Gastroesophageal sphincter (tissue), 4 donors: ENCODE measurements at places on chromosomes 7 and 10. TPM values are rescaled to one million over a fixed set of nuclear protein-coding genes. Genes with fewer than 3 reads are reported as not detected.

DNA sequence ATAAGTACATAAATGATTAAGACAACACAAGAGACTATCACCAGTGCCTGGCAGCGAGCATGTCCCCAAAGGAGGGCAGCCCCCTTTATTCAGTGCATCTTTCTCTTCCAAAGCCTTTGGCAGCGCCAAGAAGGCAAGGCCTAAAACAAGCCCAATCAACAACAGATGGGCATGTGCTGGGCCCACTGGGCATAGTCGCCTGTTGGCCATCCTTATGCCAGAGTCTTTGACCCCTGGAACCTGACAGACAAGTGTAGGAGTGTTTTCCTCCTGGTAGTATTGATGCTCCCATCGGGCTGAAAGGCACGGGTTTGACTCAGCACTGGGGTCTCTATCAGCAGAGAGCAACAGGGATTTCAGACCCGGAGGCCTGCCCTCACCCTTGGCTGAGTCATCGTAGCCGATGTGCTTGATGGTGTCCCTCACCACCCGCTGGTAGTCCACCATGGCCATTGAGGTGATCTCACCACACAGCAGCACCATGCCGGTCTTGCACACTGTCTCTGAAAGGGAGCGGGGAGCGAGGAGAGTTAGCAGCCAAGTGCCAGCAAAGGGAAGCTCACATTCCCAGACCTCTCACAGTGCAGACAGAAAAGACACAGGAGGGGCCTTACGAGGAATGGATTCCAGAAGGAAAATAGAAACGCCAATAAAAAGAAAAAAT lies 5.8 kb downstream of the MAT1A start:
- no peak for ATAC-seq

DNA sequence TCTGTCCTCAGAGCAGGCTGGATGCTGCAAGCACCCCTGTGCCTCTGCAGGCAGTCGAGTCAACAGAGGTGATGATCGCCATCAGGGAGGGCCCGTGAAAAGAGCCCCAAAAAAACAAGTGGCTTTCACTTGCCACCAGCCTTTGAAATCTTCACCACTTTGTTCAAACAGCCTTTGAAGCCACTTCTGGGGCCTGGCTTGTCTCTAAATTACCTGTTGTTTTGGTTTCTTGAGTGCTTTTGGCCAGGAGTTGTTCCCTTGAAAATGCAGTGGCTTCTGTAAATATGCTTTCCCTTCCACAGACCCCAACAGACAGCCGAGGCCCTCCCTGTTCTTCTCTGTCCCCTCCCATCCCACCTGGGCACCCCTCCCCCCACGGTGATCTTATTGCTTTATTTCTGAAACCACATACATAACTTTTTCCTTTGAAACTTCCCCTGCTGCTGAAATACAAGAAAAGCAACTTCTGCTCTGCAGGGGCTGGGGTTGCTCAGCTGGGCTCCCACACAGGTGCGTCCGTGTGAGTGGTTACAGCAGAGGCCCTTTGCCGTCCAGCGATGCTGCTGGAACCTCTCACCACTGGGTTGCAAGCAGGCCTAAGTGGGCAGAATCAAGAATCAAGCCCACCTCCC lies 283.8 kb upstream of the SHH start:
- ATAC-seq: no peak

- no peak for ATAC-seq
Measured at GRCh38 chr10:30056767-30057355, 2.5 kb downstream of the JCAD start.

GRCh38 chr10:97278491-97278989 lies 13.9 kb downstream of the ARHGAP19 start:
- peak; percentile 81 for ATAC-seq

- ATAC-seq: no peak
Measured at GRCh38 chr7:37052705-37053104, 328.4 kb upstream of the AOAH start.

GRCh38 chr7:127578036-127578684 lies 7.2 kb downstream of the GCC1 start:
- ATAC-seq: no peak

DNA sequence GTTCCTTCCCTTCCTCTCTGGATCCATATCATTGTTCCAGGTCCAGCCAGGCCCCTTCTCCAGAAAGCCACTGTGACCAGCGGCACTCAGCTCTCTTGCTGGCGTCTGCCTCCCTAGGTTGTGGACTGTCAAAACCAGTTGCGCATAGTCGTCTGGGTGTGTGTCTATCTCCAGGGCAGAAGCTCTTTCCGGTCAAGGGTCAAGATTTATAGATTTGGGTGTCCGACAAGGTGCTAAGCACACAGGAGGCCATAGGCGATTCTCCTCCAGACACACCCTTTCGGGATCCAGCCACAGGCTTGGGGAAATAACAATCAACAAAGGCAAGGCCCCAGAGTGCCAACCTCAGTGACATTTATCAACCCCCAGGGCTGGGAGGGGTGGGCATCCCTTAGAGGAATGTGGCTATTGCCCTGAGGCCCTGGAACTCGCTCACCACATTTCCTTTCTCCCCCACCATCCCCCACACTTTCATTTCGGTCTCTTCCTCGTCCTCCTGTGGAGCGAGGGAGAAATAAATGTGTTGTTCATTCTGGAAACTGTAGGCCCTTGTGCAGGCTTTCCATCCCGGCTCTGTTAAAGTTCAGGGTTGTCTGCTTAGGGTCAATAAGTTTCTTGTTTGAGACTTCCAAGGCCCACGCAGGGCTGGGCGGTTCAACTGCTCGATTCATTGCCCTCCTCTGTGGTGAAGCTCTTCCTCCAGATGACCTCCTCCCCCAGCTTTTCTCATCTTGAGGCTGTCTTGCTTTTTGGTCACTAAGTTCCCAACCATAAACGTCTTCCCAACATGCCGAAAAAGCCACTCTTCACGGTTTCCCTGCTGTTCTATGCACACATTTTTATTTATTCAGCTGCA lies 57.9 kb downstream of the AFAP1L2 start:
- ATAC-seq: peak; percentile 42

GRCh38 chr10:55063811-55064210 lies 262.8 kb upstream of the PCDH15 start:
- ATAC-seq: no peak

DNA sequence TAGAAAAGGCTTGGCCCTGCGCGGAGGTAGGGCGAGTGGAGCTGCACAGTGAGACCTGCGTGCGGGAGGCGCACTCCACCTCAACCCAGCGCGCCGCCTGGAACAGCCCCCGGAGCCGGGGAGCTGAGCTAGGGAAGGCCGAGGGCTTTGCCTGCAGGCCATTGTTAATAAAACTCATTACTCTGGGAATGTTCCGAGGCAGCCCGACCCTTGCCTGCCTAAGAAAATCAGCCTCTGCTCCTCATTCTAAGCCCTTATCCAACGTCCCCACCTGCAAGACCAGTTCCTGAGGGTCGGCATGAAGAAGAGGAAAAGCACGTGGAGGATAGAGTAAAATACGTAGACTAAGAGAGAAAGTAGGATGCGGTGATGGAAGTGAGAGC lies 55.3 kb downstream of the C7orf25 start:
- no peak for ATAC-seq

GRCh38 chr10:1050554-1050953 lies 1.6 kb upstream of the IDI1 start:
- no peak for ATAC-seq

GRCh38 chr10:101709359-101710058 lies 14.5 kb upstream of the FBXW4 start:
- ATAC-seq: no peak

DNA sequence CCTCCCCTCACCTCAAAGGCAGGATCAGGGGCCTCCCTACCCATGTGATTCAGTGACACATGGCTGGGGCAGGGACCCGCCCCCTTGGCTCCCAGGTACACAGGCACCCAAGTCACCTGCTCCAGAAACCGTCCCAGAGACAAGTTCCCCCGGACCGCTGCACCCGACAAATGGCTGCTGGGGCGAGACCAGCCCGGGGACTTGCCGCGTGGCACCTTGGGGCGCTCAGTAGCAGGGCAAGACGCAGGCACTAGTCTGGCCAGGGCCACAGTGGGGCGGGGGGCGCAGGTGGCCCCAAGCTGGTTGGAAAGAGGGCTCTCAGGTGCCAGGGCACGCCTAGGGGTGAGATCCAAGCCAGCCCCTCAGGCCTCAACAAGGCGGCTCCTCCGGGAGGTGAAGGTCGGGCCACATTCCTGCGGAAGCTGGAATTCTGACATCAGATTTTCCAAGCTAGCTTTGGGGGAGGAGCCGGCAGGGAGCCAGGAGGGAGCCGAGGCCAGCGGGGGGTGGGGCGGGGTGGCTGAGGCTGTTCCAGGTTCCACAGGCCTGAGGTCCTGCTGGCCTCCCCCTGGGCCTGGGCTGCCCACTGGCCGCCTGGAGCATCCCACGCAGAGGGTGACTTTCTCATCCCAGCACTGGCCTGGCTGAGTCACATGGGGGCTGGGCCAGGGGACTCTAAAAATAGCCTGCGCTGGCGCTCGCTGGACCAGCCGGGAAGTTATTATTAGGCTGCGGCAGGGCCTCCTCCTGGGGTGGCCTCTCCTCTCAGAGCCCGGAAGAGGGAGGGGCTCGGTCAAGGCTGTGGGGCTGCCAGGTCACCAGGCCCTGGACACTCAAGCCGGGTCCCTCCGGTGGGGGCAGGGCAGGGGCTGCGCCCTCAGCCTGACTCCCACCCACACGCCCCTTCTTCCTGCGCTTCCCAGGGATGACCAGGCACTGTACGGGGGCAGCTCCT lies 20.5 kb upstream of the INPP5A start:
- peak; percentile 92 for ATAC-seq

- no peak for ATAC-seq
Measured at GRCh38 chr10:65751218-65751617, 1174.6 kb upstream of the LRRTM3 start.

DNA sequence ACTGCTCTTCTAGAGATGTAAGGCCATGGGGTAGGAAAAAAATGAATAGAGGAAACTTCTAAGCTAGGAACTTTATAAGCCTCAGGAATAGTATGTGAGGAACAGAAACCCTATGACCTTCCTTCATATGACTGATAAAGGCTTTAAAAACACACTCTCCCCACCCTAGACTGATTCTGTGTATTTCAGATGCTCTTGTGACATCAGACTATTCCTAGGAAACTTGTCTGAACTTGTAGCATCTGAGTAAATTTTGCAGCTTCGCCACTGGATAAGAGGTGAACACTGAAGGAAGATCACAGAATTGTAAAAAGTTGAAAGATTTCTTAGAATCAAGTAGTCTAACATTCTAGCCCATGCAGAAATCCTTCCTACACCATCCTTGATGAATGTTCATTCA lies 31.0 kb upstream of the CBLL1 start:
- ATAC-seq: no peak

DNA sequence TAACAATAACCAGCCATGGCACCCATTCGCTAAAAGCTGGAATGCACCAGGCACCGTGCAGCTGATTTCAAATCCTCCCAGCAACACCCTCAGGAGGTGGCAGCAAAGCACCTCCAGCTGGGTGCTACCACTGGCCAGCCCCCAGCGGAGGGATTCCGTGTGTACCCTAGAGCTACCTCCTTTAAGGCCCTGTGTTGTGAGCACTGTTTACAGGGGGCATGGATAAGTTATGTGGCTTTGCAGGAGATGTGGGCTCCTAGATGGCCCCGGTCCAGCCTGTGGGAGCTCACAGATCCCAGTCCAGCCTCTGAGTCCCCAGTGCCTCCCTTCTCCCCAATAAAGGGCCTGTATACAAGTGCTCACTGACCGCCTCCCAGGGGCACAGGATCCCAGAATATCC lies 27.1 kb downstream of the TNRC18 start:
- peak; percentile 32 for ATAC-seq

- ATAC-seq: no peak
Measured at GRCh38 chr7:620885-621284, 101.2 kb upstream of the PDGFA start.

DNA sequence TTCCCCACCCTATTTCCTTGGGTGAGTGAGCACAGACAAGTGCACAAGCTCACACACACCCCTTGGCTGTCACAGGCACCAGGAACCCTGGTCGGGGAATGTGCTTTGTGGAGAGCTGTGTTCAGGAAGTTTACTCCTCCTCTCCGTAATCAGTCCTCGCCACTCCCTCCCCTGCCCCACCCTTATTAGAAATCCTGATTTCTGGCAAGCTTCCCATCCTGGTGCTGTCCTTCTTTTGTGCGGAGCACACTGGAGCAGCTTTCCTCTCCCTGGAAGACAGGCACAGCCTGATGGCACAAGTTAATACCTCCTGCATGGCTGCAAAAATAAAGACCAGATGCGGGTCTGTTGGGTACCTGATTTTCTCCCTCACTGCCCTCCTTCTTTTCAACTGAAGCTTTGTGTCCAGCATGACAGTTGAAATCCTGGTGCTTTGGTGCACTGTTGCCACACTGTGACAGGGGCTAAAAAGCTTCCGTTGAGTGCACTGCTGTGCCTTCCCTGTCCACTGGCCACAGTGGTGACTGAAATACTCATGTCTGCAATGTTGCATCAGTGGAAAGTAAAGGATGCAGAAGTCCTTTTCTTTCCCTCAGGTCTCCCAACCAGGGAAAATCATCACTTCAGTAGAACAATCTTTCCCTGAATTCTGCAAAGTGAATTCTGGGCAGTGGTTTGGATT lies 55.0 kb downstream of the LRRC4 start:
- no peak for ATAC-seq

DNA sequence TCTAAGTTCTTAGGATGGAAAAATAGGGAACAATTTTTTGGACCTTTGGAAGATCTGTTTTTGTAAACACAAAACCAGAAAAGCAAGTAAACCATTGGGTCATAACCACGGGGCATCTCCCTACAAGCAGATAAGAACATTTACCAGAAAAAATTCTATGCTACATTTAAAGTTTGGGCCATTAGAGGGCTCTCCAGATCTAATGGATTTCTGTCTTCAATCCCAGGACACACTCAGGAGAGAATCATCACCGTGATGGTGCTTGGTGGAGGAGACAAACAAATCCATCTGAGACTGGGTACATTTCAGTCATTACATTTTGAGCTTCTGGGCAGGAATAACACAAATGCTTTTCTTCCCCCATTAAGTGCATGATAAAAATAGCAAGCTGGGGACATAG lies 178.4 kb upstream of the TARP start:
- ATAC-seq: no peak

Gene ELN
- total RNA-seq: 427 TPM

Gene GPR146
- 17.3 TPM for total RNA-seq

Gene NYAP1
- total RNA-seq: 3.1 TPM

Gene ATOH7
- total RNA-seq: not detected

Gene PANK1
- 3.6 TPM for total RNA-seq

Gene PAPOLB
- not detected for total RNA-seq

Gene CALN1
- not detected for total RNA-seq

Gene LDB3
- total RNA-seq: 12.9 TPM

Gene GIMAP2
- total RNA-seq: 14.4 TPM

Gene SCD
- total RNA-seq: 10.4 TPM

Gene THAP5
- total RNA-seq: 30.8 TPM

Gene ATG9B
- not detected for total RNA-seq

Gene TMEM178B
- total RNA-seq: 1.4 TPM

Gene CALML5
- not detected for total RNA-seq
